ENCODE measurements at places on chromosomes 13 and 19.

DNA sequence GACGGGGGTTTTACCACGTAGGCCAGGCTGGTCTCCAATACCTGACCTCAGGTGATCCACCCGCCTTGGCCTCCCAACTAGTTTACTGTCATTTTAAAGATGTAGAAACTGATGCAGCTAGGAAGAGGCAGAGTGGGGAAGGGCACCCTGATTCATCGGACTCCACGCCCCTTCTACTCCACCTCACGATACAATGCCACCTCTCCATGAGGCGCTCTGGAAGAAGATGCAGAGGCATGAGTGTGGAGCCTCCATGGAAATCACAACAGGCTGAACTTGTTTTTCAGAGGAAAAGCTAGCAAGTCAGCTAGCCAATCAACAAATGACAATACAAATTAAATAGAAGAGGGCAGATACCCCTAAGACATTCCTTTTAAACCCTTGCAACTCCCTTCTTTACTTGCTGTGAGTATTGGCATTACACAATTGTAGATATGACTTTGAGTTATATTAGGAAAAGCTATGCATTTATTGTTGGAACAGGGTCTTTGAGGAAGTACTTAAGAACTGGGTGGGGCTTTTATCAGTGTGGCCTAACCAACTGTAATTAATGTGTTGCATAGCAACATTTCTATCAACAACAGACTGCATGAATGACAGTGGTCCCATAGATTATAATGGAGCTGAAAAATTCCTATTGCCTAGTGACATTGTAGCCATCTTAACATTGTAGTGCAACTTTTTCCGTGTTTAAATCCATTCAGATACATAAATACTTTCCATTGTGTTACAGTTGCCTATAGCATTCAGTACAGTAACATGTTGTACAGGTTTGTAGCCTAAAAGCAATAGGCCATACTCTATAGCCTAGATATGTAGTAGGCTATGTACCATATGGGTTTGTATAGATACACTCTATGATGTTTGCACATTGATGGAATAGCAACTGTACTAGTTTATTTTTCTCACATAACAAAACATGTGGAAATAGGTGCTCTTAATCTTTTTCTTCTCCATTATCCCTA, 17.6 kb downstream of the WDFY2 start:
- DNase-seq: no peak

- no peak for DNase-seq
Observed at GRCh38 chr19:10553943-10554381, 10.3 kb downstream of the ATG4D start.

- no peak for DNase-seq
Observed at GRCh38 chr13:23007426-23007825, 173.4 kb upstream of the SGCG start.

DNA sequence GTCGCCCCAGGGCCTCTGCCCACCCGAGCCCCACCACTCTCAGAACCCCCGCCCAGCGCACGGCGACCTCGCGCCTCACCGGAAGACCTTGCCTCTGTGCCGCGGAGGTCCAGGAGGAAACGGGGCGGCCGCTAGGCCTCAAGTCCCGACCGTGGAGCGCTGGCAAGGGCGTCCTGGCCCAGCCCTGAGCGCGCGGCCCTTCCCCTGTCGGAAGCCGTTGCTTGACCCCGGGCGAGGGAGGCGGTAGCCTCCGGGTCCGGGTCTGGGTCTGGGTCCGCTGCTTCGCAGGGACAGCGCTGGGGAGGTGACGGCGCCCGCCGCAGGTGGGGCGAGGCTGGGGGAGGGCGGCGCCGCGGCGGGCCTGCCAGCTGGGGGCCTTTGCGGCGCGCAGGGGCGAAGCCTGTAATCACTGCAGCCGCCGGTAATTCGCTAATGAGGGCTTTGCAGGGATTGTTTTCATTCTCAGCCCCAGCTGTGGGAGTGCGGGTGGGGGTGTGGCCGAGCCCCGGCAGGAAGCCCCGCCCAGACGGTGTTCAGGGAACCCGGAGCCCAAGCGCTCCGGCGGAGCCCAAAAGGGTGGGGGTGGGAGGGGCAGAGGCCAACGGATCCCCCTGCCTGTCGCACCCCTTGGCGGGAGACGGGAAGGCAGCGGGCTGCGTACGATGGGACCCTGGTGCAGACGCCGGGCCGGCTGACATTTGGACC, 8.6 kb downstream of the C19orf25 start:
- peak; percentile 17 for DNase-seq

- DNase-seq: no peak
Observed at GRCh38 chr19:37991176-37991835, 84.3 kb downstream of the SIPA1L3 start.

DNA sequence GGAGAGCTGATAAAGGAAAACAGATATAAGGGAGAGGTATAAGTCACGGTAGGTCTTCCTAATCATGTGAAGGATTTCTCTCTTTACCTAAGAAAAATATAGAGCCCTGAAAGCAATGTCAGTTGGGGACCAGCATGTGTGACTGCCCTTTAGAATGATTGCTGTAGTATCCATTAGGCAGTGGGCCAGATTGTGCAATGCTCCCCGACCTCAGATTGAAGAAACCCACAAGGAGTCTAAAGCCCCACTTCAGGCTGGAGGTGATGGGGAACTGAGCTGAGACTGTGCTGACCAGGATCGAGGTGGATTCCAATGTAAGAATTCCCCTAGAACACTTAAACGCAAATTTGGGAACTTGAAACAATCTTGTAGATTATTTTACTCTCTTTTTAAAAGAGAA, 614.4 kb downstream of the LIG4 start:
- DNase-seq: no peak

- DNase-seq: peak; percentile 84
Observed at GRCh38 chr19:21082011-21082975, at the start of gene ZNF714. Gene ZNF714 (plus strand): TSS chr19:21082203. CDS start chr19:21098269, 16,066 bp downstream.

GRCh38 chr13:22288496-22288895, 617.6 kb downstream of the FGF9 start:
- DNase-seq: no peak

- DNase-seq: peak; percentile 95
Observed at GRCh38 chr19:51824281-51825005, 29.5 kb downstream of the FPR3 start.

GRCh38 chr19:4089946-4090345, 23.2 kb upstream of the ZBTB7A start:
- DNase-seq: no peak

- DNase-seq: no peak
Observed at GRCh38 chr13:51032831-51033230, 78.2 kb downstream of the C13orf42 start.

GRCh38 chr19:13297023-13297422, 146.8 kb downstream of the IER2 start:
- DNase-seq: no peak

- no peak for DNase-seq
Observed at GRCh38 chr19:13834244-13835069, 39.2 kb downstream of the ZSWIM4 start.

- DNase-seq: no peak
Observed at GRCh38 chr13:107170270-107170931, 602.5 kb upstream of the ARGLU1 start.

- no peak for DNase-seq
Observed at GRCh38 chr13:30936971-30937370, 4.5 kb downstream of the TEX26 start.

DNA sequence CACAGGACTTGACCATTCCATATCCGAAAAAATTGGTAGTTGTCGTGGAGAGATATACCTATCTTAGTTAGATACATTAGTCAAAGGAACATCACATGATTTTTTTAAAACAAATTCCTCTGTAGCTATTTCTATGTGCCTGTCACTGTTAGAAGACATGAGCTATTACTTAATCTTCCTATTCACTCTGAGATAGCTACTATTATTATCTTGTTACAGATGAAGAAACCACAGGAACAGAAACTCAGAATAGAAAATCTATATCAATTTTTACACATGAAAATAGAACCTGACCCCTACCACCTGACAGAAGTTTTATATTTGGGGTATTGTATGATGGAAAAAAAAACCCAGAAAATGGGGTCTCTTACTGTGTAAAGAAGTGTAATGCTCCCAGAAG, 68.9 kb upstream of the TDRD3 start:
- DNase-seq: peak; percentile 15

DNA sequence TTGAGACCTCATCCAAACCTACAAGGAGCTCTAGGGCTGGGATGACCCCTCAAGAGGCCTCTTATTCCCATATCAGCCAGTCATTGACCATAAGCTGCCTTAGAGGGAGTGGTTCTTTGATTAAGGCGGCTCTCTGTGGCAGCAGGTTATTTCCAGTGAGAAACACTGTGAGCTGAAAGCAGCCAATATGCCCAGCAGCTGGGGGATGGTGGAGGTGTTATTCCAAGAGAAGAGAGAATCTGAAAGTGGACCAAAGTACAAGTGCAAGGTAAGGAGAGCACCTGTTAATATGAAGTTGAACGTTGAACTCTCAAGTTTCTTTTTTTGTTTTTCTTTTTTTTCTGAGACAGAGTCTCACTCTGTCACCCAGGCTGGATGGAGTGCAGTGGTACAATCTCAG, 20.2 kb upstream of the FNDC3A start:
- DNase-seq: no peak

GRCh38 chr13:38658906-38659305, 28.0 kb upstream of the FREM2 start:
- DNase-seq: no peak

DNA sequence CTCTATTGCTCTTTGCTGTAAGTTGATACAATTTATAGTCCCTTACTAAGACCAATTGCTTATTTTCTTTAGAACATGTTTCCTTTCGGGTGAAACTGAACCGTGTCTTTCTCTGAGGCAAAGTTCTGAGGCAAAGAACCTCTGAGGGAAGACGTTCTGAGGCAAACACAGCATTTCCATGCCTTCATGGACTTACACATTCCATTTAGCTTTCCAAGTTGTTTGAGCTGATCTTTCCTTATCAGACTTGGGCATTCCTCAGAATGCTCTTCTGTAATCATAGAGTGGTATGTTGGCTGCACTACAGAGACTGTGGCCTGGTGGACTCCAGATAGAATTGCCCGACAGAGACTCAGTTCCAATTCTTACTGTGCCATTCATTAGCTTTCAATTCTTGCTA, 579.1 kb downstream of the KCTD12 start:
- no peak for DNase-seq

GRCh38 chr19:1136201-1136600, 32.4 kb downstream of the GPX4 start:
- DNase-seq: no peak

DNA sequence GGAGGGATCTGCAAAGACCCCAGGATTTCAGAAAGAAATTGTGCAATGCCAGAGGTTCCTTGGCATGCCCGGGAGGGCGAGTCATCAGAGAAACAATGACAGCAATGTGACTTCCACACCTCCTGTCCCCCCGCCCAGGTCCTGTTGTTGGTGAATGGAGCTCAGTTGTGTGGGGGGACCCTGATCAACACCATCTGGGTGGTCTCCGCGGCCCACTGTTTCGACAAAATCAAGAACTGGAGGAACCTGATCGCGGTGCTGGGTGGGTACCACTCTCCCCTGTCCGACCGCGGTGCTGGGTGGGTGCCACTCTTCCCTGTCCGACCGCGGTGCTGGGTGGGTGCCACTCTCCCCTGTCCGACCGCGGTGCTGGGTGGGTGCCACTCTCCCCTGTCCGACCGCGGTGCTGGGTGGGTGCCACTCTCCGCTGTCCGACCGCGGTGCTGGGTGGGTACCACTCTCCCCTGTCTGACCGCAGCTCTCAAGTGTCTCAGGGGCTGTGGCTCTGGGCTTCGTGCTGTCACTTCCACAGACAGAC, 5.2 kb upstream of the F10 start:
- DNase-seq: no peak

DNA sequence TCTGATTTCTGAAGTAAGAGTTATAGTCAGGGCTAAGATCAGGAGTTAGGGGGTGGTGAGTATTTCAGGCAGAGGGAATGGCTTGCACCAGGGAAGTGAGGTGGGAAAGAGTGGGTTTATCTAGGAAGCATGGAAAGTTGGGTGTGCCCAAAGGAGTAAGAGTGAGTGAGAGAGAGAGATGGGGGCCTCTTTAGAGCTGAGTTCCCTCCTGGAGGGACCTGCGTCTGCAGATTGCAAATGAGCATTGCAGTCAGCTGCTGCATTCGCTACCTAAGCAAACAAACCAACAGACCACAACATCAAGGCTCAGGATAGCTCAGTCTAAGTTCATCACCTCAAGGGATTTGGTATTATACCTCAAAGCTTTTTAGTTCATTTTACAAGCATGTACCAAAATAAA, 405.8 kb downstream of the FGF9 start:
- no peak for DNase-seq

- DNase-seq: no peak
Observed at GRCh38 chr13:99299920-99300341, 7.3 kb downstream of the GPR183 start.

DNA sequence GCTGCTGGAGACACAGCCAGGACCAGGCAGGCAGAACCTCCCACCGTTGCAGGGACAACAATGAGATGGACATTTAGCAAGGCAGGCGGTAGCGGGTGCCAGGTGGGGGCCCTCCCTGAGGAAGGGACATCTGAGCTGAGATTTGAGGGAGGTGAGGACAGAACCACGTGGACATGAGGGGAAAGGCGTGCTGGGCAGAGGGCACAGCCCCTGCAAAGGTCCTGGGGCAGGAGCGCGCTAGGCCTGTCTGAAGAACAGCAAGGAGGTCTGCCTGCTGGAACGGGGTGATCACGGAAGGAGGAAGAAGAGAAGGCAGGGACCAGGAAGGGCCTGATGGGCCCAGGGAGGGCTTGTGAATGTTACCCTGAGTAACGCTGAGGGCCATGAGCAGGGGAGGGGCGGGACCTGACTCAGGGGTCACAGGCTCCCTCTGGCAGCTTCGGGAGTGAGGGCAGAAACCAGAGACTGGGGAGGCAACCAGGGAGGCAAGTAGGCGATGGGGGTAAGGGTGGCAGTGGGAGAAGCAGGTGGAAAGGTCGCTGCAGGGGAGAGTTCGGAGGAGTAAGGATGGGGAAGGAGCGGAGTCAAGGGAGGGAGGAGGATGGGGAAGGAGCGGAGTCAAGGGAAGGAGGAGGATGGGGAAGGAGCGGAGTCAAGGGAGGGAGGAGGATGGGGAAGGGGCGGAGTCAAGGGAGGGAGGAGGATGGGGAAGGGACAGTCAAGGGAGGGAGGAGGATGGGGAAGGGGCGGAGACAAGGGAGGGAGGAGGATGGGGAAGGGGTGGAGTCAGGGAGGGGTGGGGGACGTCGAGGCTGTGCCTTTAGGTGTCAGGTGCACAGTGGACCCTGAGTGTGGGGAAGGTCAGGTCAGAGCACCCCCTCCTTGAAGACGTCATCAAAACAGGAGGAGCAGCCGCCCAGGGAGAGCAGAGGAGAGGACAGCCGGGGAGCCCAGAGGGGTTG, 15.7 kb upstream of the B3GNT3 start:
- DNase-seq: peak; percentile 85

GRCh38 chr13:111937777-111938311, 129.1 kb upstream of the SOX1 start:
- DNase-seq: no peak

- DNase-seq: no peak
Observed at GRCh38 chr19:8518536-8518935, 4.6 kb upstream of the ZNF414 start.
